Naive thymus-derived CD8-positive, alpha-beta T cell (primary cell): ENCODE measurements at places on chromosomes 3 and 15.

- DNase-seq, result no peak
Observed at GRCh38 chr3:46670891-46671427, 22.5 kb downstream of the ALS2CL start.

- DNase-seq, result no peak
Observed at GRCh38 chr3:45398178-45398577, 9.8 kb downstream of the LARS2 start.

GRCh38 chr15:69628256-69629093, 175.9 kb downstream of the RPLP1 start:
- DNase-seq, result no peak

DNA sequence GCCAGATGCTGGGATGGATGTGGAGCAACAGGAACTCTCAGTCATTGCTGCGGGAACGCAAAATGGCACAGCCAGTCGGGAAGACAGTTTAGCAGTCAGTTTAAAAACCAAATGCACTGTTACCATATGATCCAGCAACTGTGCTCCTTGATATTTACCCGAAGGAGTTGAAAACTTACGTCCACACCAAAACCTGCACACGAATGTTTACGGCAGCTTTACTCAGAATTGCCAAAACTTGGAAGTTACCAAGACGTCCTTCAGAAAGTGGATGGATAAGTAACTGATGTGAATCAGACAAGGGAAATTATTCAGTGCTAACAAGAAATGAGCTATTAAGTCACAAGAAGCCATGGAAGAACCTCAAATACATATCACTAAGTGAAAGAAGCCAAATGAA, 36.1 kb upstream of the SLC41A3 start:
- no peak for DNase-seq

- DNase-seq, result no peak
Observed at GRCh38 chr15:80619680-80620079, 75.4 kb upstream of the ABHD17C start.

GRCh38 chr15:36696196-36696595, 116.8 kb downstream of the CDIN1 start:
- no peak for DNase-seq

DNA sequence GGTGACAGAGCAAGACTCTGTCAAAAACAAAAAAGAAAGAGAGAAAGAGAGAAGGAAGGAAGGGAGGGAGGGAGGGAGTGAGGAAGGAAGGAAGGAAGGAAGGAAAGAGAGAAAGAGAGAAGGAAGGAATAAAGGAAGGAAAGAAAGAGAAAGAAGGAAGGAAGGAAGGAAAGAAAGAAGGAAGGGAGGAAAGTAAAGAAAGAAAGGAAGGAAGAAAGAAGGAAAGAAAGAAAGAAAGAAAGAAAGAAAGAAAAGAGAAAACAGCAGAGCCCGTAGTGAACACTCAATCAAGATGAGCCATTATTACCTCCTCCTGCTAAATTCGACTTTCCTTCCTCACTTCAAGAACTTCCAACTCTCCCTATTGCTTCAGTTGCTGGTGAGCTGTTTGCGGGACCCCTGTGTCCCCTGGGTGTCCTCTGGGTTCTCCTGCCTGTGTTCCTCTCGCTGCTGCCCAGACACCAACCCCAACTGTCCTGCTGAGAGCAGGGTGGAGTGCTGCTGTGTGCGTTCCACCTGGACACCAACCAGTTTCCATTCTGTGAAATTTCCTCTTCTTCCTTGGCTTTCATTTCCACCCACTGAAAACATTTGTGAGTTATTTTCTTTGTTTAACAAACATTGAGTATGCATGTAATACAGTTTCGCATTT, 266.4 kb downstream of the FAM43A start:
- DNase-seq, result no peak

DNA sequence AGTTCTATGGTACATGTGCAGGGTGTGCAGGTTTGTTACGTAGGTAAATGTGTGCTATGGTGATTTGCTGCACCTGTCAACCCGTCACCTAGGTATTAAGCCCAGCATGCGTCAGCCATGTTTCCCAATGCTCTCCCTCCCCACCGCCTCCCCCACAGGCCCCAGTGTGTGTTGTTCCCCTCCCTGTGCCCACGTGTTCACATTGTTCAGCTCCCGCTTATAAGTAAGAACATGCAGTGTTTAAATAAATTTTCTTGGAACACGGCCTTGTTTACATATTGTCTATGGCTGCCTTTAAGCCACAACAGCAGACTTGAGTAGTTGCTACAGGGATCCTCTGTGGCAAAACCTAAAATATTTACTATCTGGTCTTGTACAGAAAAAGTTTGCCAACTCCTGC, 41.3 kb upstream of the CORO2B start:
- DNase-seq, result no peak

GRCh38 chr3:58102390-58102750, 94.1 kb downstream of the FLNB start:
- DNase-seq, result no peak

- no peak for DNase-seq
Observed at GRCh38 chr3:63128380-63128779, 149.7 kb upstream of the SYNPR start.

DNA sequence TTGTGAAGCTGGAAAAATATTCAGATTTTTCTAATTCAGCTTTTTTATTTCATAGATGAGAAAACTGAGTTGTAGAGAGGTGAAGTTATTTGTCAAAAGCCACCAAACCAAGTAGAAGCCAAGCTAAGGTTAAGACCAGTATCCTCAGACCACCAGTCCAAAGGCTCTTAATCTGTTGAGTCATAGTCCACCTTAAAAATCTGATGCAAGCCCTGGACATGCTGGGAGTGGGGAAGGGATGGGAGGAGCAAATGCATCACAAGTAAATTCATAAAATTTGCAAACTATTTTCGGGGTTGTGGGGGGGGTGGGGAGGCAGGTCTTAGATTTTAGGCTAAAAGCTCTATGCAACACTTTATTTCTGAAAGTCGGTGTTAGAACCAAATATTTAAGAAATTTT, 307.7 kb upstream of the SEMA6D start:
- no peak for DNase-seq

GRCh38 chr3:129610276-129610675, 3.8 kb upstream of the PLXND1 start:
- no peak for DNase-seq

GRCh38 chr3:128950223-128950938, 43.5 kb downstream of the CFAP92 start:
- peak; percentile 5 for DNase-seq

DNA sequence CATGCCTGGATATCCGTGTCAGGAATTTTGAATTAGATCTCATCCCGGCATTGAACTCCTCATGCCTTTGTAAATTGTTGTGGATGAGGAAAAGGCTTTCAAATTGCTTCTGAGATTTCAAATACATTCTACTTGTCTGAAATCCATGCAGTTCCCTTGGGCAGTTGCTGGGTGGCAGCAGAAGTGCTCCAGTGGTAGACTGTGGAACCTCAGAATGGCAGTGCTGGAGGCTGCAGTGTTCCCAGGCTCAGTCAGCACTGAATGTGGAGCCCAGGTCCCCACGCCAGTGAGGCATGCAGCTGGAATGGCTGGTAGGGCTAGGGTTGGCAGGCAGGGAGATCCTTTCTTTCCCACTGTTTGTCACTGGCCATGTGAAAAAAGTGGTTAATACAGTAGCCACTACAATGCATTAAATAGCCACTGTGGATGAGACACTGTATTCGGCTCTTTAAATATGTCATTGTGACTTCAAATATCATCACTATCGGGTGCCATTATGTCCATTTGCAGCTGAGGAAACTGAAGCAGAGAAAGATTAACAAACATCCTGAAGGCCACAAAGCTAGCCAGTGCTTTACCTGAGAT, 98.6 kb downstream of the TPRG1 start:
- no peak for DNase-seq

- DNase-seq, result no peak
Observed at GRCh38 chr15:69940441-69941300, 157.0 kb downstream of the TLE3 start.

- no peak for DNase-seq
Observed at GRCh38 chr3:164306042-164306441, 772.3 kb downstream of the SI start.

DNA sequence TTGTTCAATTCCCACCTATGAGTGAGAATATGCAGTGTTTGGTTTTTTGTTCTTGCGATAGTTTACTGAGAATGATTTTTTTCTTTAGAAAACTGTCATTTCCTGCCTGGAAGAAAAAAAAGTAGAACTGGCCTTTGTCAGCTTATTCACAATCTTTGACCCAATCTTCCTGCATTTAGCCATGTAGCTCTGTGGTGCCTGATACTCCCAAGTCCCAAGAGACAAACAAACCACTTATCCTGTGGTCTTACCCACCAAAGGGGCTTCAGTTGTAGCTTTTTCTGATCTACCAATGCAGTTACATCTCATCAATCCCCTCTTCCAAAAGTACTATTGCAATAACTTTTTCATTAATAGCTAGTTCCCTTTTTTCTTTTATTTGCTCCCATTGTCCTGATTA, 444.6 kb downstream of the GRM7 start:
- DNase-seq, result no peak

DNA sequence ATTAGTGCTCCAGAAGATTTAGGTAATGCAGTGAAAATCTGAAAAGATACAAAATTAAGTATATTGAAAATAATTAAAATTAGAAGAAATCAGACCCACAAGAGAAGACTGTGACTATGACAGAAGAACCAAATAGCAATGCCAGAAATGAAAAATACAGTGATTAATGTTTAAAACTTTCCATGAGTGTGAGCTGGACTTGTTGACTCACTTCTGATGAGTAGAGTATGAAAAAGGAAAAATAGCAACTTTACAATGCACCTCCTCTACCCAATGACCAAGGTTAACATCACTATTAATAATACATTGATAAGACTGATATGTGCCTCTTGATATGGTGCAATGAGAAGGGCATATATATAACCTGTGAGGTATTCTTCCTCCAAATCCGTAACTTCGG, 39.3 kb upstream of the SLC22A13 start:
- DNase-seq, result no peak

GRCh38 chr15:65919353-65919752, 50.1 kb downstream of the RAB11A start:
- DNase-seq, result no peak

GRCh38 chr3:183341545-183342288, 86.7 kb downstream of the MCF2L2 start:
- DNase-seq, result no peak

DNA sequence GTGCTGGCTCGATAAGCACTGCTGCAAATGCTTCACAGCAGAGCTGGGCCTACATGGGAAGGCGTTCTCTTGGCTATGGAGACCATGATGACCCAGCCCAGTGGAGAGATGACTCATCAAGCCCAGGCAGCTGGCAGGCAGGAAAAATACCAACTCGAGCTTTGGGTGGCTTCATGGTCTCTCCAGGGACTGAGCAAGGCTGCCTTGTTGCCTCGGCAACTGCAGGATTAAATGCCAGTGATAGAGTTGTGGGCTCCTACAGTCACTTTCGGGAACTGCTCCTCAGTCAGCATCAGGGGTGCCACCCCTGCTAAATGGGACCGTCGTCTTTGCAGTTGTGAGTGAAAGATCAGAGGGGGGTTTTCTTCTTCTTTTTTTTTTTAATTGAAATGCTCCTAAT, 54.6 kb upstream of the MYZAP start:
- DNase-seq, result no peak

GRCh38 chr3:13509059-13509815, 29.1 kb downstream of the HDAC11 start:
- DNase-seq, result no peak

DNA sequence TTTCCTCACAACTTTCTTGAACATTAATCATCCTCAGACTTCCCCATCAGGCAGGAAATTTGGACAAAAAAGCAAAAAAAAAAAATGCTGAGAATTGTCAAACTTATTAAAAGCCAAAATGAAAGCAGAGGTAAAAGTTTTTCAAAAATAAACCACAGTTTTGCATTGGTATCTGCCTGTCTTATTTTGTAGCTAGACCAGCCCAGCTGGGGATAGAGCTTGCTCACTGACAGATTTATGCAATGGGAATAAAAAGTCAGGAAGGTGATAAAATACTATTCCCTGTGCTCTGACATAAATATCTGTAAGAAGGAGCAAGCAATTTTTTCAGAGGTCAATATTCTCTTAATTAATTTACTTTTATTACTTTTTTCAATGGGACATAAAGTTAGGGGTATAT, 1006.7 kb upstream of the ALCAM start:
- DNase-seq, result no peak

DNA sequence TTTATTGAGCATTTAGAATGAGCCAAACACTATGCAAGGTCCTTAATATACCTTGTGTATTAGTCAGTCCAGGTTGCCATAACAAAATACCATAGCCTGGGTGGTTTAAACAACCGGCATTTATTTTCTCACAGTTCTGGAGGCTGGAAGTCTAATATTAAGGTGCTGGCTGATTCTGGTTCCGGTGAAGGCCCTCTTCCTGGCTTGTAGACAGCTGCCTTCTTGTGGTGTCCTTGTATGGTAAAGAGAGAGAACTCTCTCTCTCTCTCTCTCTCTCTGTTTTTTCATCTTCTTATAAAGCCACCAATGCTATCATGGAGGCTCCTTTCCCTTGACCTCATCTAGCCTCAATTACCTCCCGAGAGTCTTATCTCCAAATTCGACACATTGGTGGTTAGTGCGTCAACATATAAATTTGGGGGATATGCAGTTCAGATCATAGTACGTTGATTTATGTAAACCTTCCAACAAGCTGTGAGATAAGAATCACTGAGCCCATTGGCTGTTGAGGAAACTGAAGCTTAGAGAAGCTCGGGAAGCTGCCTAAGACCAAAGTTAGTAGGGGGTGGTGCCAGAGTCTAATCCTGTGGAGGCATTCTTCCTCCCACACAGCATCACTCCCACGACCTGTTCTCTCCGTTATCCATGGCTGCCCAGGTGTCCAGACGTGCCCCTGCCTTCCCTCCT, 298.0 kb upstream of the PROK2 start:
- DNase-seq, result no peak

DNA sequence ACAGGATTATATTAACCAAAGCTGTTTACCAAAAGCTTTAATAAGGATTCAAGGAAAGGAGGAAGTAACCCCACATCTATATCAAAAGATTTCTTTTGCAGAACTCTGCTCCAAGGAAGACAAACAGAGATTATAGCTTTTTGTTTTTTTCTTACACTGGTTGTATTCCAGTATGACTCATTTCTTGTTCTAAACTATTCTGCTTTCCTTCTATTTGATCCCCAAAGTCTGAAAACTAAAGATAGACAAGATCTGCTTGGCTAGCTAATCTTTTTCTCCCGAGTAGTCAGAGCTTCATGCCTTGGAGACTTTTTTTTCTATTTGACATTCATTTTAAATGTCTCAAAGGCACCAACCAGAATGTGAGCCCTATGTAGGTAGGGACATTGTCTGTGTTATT, 36.8 kb upstream of the FRMD5 start:
- DNase-seq, result no peak
